ENCODE measurements at places on chromosomes 2 and 18.

- DNase-seq, result no peak
Observed at GRCh38 chr2:64462940-64463700, 9.2 kb downstream of the LGALSL start.

GRCh38 chr18:32775628-32776027, 2.8 kb upstream of the KLHL14 start:
- DNase-seq, result no peak

- no peak for DNase-seq
Observed at GRCh38 chr18:22411446-22411845, 6.3 kb downstream of the CTAGE1 start.

GRCh38 chr2:52117299-52117698, 1085.4 kb upstream of the NRXN1 start:
- DNase-seq, result no peak

DNA sequence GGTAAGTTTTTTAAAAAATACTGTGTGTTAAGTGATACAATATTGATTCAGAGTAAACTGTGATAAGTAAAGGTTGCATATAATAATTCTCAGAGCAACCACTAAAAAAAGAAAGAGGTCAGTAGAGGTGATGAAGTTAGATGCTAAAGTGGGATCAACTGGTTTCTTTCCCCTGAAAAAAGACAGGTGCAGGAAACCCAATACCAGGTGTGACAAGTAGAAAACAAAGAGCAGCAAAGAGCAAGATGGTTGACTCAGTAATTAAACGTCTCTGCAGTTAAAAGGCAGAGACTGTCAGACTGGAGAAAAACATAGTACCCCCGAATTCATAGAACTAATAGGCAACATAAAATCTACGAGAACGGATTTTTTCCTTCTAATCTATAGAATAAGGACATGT, 128.3 kb downstream of the ATP9B start:
- DNase-seq, result no peak

DNA sequence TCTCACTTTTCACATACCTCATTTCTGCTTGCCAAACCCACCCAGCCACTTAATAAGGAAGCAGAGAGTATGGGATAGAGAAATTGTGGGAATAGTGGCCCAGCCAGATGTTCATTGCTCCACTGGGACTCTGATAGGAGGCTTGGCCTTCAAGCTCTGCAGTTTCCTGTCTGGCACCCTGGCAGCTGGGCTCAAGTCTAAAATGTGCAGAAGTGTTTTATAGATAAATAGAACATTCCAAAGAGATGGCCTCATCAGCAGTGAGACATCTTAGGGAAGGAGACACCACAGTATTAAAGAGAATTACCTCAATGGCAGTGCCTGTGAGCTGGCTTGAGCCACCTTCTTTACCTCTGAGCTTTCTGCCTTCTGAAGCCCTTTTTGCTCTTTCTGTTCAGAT, 24.7 kb downstream of the COPS7B start:
- no peak for DNase-seq
